ENCODE measurements at places on chromosomes 16 and 17.

- no peak for DNase-seq
Measured at GRCh38 chr16:67608364-67608763, 36.6 kb upstream of the CARMIL2 start.

DNA sequence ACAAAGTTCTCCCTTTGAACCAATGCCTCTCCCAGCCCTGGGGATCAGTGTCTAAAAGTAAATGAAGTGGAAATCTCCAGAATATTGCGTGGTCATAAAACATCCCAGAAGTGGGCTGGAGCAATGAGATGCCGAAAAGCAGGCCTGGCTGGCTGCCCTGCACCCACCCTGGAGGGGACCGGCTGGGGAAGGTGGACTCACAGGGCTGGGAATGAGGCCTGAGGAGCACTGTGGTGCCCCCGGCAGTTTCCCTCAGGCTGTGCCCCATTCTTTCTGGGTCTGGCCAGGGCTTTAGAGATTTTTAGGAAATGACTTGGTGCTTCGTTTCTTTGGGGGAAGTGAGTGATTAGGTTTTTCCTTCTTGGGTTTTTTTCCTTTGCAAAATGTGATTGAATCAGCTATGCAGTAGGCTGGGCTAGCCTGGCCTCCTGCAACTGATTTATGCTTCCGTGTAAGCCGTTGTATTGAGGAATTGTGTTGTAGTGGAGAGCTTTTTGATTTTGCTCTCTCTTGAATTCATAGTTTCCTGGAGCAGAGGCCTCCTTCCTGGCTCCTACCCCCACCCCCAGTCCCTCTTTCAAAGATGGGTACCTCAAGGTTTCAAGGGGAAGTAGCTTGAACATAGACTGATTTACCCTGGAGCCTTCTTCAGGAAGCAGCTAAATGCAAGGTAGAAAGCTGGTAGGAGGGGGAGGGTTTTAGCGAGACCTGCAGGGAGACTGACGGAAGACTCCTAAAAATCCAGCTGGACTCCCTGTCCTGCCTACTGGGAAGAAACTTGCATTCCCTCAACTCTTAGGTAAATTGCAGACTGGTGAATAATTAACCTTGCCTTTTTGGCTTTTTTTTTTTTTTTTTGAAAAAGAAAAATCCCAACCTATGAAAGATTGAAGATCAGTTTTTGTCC, 170.2 kb downstream of the RAB11FIP4 start:
- no peak for DNase-seq

GRCh38 chr17:13297183-13297582, 279.4 kb upstream of the ELAC2 start:
- DNase-seq, result no peak

- no peak for DNase-seq
Measured at GRCh38 chr16:8641671-8642070, 20.2 kb downstream of the METTL22 start.

- no peak for DNase-seq
Measured at GRCh38 chr16:75298267-75298666, 46.8 kb upstream of the BCAR1 start.

DNA sequence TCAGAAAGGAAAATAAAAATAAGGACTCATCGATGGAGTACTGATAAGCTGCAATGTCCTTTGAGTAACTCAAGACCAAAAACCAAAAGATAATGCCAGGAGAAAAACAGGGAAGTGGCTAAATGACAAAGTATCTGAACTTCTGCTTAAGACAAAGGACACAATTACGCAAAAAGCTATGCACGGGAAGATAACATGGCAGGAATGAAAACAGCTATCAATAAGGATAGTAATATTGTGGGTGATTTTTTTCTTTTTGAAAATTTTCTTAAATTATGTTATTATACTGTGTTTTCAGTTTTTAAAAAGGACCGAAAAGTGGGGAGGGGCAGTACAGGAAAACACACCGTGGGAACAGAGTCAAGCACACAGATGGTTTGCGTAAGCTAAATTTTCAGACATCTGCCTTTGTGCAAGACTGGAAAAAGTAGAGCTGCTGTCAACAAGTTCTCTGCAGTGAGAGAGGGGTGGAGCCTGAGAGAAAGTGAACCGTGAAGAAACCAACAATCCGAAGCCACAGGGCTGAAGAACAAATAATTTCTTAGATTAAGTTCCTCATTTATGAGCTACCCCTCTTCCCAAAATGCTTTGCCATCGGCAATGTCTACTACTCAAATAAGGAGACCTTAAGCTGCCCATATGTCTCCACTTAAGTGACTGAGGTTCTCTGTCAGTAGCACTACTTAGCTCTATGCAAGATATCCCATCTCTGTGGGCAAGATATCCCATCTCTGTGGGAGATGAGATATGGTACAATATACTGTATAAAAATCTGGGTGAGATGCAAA, 99.9 kb upstream of the CORO6 start:
- DNase-seq, result peak; percentile 87

DNA sequence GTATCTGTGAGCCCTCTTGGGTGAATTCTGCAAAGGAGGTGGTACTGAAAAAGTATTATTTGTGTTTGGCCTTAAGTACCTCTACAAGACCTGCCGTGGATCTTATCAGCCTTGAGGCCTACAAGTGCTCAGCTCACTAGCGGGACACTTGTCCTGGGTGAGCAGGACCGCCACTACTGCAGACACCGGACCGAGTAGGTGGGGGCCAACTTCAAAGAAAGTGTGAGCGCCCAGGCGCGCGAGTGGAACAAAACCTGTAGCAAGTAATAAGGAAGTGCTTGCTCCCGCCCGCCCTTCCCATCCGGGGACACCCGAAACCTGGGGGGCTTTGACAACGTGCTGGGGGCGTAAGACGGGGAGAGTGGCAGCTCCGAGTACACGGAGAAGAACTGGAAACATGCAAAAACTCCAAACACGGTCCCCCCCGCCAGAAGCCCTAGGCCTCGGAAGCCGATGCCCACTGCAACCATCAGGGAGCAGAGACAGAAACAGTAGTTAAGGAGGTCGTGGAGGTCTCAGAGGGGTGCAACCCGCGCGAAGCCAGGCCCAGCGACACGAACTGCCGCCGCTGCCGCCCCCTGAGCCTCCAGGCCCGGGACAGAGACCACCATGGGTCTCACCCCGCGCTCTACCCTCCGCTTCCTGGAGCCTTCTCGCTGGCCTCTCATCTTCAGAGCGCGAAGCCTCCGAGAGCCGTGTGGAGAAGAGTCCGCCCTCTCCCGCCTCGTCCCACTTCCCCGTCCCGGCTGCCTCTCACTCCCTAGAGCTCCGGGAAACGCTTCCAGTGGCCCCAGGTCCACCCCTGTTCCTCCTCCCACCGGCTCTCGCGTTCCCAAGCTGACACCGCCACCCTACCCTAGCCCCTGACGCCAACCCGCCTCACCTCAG, 537 bp downstream of the CNOT1 start:
- DNase-seq, result no peak

- DNase-seq, result no peak
Measured at GRCh38 chr16:75376475-75377161, 56.7 kb downstream of the CFDP1 start.

GRCh38 chr17:28076144-28076543, 33.7 kb downstream of the NLK start:
- DNase-seq, result no peak

DNA sequence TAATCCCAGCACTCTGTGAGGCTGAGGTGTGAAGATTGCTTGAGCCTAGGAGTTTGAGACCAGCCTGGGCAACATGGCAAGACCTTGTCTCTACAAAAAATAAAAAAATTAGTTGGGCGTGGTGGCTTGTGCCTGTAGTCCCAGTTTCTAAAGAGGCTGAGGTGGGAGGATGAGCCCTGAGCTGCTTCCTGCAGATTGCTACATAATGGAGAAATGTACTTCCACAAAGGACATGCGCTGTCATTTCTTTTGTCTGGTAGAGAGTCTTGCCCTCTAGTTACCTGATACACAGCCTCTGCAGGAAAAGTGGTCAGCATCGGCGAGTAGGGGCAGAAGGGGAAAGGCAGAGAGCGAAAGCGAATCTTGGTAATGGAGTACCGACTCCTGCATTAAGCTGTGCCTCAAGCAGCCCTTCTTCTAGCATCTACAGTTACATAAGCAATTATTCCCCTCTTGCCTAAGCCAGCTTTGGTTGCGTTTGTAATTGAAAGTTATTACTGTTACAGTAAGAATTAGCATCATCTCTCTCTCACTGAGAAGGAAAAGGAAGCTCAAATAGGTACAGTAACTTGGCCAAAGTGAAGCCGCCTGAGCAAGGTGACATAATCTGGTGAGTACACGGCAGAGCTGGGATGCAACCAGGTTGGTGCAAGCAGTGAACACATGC, 18.5 kb upstream of the GGA2 start:
- DNase-seq, result no peak

GRCh38 chr16:67165121-67166078, 855 bp downstream of the HSF4 start:
- DNase-seq, result no peak

DNA sequence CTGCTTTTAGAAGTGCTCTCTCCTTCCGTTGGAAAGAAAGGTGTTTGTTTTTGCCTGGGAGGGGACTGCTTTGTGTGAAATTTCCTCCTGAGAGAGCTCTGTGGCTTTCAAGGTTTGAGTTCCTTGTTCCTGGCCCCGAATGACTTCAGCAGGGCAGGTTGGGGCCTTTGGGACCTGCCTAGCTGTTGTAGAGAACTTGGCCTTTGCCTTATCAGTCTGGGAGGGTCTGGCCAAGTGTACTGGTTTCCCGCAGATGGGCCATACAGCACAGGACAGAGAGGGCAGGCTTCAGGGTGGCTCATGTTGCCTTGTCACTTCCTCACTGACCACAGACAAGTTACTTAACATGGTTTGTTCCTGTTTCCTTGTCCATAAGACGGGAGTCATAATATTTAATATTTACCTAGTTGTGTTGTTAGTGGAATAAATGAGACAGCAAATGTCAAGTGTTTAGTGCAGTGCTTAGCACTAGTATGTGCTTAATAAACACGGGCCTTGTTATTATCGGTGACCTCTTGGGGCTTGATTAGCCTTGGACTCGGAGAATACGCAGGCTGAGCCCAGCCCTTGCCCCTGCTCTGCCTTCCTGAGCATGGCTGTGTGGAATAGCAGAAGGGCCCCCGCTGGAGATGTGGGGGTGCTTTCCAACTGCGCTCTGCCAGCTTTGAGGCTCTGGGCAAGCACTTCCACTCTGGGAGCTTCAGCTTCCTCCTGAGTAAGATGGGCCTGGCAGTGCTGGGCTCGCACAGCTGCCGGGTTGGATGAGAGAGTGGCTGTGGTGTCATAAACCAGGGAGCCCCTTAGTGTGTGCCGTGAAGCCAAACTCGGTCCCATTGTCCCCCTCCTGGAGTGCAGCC, 6.6 kb downstream of the PRSS8 start:
- DNase-seq, result no peak

DNA sequence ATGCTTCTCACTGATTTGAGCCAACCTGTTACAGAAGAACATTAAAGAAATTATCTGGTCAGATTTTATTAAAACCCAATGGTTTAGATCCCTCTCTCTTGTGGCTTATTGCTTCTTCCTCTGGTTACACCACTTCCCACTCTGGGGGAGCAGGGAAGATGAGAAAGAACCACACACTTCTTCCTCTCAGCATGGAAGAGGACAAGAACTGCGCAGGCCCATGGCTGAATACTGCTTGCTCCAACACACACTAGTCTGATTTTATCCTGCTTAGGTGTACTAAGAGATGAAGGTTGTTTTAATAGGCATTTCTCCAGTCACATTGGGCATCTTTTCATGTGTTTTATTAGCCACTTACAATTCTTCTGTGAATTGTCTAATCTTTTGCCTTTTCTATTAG, 27.6 kb downstream of the MAP3K3 start:
- DNase-seq, result no peak

Measured in DMS 273 treated with DMSO at 0.1 percent for 48 hours (cell line).